Occipital lobe (tissue), 3 donors: ENCODE measurements at places on chromosomes 13 and 19.

- peak; percentile 36 for DNase-seq
Measured at GRCh38 chr13:50990818-50991506, 81.4 kb downstream of the RNASEH2B start.

GRCh38 chr13:26983543-26984320 lies 187.9 kb downstream of the USP12 start:
- DNase-seq = no peak

DNA sequence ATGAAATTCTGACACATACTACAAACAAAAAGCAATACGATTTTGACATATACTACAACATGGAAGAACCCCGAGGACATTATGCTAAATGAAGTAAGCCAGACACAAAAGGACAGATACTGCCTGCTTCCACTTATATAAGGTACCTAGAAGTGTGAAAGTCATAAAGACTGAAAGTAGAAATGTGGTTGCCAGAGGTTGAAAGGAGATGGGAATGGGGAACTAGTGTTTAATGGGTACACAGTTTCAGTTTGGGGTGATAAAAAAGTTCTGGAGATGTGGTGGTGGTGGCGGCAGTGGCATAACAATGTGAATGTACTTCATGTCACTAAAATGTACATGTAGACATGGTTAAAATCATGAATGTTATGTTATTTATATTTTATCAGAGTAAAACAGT lies 12.1 kb upstream of the NDFIP2 start:
- no peak for DNase-seq

- DNase-seq = no peak
Measured at GRCh38 chr13:77861741-77862140, 56.9 kb downstream of the EDNRB start.

GRCh38 chr19:11814700-11815035 lies 595 bp downstream of the ZNF440 start:
- no peak for DNase-seq
